CD4-positive, alpha-beta T cell treated with Interferon alpha-2 for 1 hour (primary cell): ENCODE measurements at places on chromosomes 7 and 10.

DNA sequence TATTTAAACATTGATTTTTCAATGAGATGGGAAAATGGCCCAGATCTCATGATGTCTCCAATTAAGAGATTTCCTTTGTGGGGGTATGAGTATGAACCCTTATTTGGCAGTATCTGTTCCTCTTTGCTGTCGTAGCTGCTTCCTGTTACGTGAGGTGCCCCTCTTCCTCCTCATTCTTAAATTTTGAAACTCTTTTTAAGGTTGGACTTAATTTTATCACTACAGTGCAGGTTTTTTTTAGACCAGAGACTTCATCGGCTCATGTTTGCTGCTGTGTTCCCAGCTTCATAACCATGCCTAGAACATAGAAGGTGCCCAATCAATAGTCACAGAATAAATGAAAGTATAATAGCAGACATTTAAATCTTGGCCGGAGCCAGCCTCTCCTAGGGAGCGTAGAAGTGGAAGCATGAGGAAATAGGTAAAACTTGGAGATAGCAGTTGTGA is 2.4 kb downstream of the MIOS start:
- DNase-seq: peak; percentile 56

- no peak for DNase-seq
These were observed 24.9 kb downstream of the TSPAN13 start for GRCh38 chr7:16778476-16778875.

- DNase-seq: no peak
These were observed 20.3 kb upstream of the PRKAG2 start for GRCh38 chr7:151897161-151897731.

DNA sequence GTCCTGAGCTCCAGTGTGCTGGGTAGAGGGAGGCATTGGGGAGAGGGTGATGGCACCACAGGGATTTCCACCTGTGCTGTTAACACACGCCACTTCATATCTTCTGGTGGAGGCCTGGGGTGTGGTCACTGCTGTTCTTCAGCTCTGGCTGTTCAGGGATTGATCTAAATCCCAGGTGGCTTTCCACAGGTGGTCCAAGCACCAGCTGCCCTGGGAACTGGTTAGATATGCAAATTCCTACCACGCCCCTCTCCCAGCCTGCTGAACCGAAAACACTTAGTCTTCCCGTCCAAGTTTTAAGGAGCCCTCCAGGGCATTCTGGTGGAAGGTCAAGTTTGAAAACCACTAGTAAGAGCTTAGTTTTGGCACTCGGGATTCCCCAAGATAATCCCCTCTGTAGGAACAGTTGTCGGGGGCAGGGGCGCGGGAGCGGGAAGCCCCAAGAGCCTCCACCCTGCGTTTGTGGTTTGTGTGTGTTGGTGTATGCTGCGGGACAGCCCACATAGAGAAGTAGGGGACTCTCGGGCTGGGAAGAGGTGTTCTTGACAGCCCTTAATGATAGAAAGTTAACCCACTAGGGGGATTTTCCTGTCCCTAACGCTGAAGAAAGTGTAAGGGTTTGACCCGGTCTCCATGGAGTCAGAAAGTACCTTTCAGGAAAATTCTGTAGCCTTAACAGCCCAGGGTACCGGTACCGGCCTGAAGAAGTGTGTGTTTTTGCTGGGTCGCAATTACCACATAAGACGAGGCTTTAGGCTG is 5.1 kb downstream of the DEPP1 start:
- no peak for DNase-seq

- no peak for DNase-seq
These were observed 11.4 kb downstream of the NDST2 start for GRCh38 chr10:73799899-73800559.

DNA sequence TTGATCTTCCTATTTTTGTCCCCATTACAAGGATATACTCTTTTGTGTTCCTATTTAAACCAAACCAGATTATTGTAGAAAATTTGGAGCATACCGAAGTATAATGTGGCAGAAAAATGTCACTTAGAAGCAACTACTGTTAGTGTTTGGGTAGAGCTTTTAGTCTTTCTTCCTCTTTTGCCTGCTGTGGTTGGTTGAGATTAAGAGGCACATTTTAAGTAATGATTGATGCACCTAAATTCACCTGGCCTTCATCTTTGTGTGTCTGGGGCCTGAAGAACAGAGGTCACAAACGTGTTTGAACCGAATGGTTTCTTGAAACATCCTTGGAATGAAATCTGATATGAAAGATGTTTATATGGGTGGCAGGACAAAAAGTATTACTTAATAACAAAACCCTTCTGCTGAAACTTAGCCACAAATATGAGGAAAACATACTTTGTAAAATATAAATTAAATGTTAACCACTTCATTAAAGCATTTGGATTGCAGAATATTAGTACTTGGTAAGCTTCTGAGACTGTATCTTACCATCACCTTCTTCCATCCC is 2.6 kb downstream of the BPGM start:
- no peak for DNase-seq

DNA sequence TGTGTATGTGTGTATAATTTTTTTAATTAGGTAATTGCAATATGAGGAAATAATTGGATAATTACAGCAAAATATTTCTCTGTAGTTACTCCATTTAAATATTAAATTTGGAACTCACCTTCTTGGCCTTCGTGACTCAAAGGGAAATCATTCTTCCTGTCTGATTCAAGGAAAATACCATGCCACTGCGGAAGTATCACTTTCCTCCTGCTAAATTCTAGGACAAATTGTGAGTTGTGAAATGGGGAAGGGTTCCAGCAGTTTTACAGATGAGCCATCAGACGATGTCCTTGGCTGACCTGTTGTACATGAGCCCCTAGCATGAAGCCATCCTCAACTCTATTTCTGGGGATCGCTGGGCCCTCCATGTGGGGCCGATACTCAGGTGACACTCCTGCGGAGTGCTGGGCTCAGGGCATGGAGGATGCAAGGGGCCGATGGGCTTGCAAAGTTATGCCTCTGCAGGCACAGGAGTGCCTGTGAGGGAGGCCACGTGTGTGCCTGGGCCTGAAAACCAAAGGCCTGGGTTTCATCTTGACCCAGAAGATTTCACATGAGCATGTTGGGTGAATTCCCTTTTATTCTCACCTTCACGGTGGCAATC is 179.6 kb upstream of the TCERG1L start:
- no peak for DNase-seq

DNA sequence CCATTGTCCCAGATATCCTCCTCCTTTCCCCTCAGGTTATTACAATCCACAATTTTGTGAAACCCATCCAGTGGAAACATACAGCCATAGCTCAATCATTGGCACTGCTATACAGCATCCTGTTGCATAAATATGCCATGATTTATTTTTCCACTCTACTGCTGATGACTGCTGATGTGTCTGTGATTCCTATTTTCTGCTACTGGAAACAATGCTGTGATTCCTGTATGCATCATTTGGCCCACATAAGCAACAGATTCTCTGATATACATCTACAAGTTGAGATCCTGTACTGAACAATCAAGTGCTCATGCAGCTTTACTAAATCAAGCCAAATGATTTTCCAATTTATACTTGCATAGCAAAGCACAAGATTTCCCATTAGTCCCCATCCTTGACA is 39.6 kb downstream of the CUL2 start:
- no peak for DNase-seq

DNA sequence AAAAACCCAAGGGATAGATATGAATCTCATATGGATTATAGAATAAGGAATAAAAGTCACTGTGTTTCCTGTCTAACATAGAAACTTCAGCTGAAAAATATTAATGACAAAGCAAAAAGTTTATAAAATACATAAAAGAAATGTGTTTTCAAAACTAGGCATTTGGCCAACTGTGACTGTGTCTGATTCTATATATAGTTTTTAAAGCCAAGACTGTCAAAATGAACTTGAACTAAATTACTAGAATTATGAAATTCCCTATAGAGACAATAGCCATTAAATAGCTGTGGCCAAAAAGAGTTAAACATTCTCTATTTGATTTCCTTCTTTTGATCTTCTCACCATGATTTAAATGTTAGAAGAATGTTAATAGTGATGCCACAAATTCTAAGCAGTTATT is 311.2 kb upstream of the SEMA3D start:
- no peak for DNase-seq

DNA sequence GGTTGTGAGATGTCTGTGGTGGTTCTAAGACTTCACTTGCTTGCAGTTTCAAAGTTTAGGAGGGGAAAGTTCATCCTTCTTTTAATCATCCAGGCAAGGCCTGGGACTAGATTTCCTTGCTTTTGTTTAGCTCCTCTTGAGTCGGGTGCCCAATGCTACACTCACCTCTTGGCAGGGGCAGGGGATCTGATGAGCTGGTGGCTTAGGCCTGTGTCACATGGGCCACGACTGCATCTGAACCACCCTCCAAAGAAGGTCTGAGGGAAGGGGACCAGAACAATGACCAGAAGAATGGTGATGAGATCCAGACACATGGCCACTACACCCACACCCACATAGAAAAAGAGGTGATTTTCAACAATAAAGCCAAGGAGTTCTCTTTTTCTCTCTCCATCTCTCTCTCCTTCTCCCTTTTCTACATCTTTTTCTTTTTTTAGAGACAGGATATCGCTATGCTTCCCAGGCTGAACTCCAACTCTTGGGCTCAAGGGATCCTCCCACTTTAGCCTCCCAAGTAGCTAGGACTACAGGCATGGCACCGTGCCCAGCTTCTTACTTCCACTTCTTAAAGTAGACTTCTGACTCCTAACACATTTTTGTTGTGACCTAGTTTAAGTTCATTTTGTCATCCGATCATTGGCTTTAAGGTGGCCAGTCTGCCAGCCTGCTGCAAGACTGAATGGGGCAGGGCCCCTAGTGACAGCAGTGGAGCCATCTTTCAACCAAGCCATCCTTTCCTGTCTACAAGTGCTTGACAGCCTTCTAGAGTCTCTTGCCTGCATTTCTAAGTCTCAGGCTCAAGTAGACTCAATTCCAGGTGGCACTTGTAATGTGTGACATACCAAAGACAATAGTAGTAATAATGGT is 350.9 kb downstream of the RNLS start:
- no peak for DNase-seq

DNA sequence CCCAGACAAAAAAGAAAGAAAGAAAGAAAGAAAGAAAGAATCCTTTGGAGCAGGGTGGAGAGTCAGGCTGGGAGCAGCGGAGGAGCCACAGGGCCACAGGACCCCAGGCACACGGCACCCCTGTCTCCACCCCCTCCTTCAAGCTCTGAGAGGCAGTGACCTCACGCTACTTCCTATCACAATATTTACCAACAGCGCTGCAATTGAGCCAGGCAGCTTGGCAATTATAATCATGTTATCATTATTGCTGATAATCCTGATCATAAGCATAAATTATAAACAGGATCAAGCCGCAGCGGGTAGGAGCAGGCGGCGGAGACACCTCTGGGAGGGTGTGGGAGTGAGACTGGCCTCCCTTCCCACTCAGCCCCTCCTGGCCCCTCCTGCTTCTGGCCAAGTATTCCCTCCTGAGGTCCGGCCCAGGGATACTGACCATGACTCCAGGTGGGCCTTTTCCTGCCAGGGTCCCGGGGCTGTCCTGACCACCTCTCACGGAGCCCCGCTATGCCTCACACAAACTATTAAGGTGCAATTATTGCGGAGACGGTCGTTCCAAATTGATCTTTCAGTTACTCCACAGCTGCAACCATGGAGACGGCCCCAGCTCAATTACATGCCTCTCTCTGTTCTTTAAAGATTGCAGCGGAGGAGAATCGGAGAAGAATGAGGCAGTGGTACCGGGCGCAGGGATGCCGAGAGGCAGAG is 10.0 kb upstream of the GTF2IRD1 start:
- DNase-seq: no peak

DNA sequence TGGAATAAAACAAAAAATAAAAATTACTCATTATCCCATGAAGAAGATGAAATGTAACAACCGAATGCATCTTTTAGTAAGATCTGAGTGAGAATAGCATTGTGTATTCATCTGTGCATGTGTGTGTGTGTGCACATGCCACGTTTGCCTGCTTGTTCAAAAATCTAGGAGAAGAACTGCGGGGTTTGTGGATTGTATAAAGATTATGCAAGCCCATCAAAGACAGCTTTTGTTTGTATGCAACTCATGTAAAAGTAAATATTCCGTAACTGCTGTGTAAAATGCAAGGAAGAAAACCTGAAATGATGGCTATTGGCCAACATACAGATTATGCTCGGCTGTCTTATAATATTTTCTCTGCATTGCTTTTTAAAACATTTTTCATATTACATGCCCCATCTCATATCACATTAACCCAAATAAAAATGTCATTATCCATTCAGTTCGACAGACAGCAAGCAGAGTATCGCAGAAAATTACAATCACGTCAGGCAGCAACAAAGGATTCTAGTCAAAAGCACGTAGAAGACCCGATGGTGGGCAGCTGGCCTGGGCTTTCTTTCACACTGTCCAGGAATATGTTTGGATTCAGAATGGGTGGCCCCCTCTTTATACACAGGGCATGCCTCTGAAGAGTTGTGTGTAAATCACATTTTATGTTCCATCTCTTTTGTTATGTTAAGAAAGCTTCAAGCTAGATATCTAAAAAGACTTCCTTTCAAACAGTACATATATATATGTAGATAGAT is 114.0 kb downstream of the PARP12 start:
- DNase-seq: no peak

DNA sequence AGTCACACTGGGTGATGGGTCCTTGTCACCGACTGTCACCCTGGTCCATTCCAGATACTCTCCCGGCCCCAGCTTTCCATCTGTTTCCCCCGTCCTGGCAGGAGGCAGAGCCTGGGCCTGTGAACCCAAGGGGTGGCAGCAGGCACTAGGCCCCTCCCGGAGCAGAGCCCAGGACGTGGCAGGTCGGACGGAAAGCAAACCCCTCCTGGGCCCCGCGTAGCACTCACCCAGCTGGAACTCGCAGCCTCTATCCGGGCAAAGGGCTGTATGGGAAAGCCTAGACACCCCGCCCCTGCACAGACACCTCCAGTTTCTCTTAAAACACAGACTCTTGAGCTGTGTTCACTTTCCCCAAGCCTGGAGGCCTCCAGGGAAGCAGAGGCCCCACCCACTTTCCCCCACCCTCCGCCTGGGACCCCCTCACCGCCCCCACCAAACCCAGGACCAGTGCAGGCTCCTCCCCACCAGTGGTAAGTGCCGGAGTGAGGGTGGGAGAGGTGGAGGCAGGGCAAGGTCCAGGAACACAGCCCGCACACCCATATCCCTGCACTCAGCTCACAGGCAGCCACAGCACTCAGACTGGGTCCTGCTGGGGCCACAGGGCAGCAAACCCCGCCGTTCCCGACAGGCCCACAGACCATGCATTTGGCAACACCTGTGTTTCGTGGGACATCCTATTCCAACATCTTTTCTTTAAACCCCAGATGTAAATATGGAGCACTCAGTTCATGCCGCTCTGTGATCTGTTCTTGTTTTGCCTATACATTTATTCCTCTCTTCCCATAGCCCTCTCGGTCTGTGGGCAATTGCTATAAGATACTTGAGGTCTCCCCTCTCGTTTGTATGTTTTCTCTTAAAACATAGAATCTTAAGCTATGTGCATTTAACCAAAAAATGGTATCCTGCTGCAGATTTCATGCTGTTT is 98.2 kb upstream of the PDGFA start:
- DNase-seq: no peak
